ELF-1 (cell line): ENCODE measurements at places on chromosomes 6 and 20.
A peak's percentile ranks its signal among the peaks of the same experiment; 100 is the strongest.

DNA sequence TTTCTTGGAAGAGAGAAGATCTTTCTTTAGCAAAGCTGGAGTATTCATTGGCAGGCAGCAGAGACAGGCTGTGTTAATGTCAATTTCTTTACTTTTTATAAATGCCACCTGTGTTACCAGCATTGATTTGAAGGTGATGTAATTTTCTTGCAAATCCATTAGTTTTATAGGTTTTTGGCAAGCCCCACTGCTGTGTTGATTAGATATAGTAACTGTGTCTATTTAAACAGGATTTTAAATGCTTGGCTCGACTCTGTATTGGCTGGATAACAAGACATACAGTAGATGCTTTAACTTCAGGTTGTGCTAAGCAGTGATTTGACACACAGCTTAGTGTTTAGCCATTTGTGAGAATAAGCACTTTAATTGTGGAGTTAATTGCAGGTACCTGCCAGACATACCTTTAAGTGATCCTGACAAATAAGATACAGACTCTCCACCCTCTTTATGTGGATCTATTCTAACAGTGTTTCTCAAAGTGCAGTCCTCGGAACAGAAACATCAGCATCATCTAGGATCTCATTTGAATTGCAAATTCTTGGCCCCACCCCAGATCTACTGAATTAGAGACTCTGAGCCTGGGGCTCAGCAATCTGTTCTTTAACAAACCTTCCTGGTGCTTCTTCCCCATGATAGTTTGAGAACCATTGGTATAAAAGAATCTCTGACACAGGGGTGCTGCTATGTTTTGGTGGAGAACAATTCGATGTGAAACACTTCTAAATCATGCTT is 397.5 kb downstream of the HDGFL1 start:
- no peak for DNase-seq

DNA sequence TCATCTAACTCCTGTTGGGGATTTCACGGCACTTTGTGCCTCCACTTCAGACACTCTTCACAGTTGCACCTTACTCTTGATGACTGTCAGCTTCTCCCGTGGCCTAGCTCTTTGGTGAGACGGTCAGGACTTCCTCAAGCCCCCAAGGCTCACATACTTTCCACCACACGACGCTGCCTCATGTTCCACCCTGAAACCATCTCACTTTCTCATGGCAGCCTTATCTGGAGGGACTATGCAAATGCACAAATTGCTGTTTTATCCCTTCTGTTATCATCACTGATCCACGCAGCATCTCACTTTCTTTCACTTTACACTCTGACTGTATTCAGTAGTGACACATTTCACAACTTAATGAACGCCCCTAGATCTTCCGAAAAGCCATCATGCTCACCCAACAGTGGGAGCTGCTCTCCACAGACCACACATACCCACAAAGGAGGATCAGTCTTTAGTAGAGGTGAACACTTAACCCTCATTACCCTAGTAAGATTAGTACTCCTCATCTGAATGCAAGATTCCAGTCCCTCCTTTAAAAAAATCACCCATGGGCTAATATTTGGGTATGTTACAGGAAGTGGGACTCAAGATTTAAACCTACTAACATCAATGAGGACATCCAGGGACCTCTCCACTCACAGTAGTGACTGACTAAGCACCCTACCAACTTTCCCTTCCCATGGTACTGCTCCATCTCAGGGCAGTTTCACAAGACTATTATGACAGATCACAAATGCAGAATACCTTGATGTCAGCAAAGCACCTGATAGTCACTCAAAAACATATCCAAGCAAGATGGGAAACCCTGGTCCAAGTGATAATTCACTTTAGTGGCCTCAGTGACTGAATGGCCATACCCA is 35.4 kb downstream of the FYN start:
- no peak for DNase-seq

DNA sequence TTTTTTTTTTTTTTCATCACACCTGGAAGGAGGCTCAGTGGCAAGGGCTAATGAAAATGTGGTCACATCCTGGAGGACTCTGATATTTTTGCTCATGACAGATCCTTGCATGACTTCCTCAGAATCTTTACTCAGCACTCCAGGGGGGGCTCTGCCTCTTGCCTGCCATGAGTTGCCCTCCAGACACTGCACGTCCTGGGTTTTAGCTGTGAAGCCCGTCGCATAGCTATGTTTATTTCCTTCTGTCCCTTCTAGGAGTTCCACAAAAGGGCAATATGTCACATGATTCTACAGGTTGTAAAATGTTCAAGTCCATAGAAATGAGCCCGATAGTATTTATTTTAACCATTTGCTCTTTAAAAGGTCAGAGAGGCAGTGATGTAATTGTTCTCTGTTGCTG is 18.2 kb downstream of the MAS1 start:
- DNase-seq: no peak

DNA sequence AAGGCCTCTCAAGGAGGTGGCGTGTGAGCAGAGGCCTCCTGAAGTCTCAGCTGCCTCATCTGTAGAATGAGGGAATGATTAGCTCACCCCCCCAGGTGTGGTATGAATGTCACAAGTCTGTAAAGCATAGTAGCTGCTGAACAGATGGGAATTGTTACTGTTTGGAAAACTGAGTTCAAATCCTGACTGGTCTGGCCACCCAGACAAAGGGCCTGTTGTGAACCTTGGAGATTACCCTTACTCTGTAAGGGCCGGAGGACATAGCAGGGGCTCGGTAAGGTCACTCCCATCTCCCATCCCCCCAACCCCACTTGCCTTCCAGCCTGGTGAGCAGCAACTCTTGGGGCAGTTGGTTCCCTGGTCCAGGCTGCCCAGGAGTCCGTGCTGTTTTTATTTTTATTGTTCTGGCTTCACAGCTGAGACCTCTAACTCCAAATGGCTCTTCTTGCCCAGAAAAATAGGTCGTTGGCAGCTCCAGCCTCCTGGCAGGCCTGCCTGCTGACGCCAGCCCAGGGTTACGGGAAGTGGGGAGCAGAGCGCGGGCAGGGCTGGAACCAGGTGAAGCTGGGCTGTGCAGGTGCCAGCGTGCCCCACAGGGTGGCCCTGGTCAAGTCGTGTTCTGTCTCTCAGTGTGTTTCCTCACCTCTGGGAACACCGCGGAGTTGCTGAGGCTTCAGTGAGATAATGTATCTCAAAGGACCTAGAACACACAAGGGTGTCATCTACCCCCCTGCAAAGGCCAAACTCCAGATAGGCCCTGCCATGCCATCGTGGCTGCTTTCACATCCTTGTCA is 4.5 kb upstream of the SIRPA start:
- no peak for DNase-seq

DNA sequence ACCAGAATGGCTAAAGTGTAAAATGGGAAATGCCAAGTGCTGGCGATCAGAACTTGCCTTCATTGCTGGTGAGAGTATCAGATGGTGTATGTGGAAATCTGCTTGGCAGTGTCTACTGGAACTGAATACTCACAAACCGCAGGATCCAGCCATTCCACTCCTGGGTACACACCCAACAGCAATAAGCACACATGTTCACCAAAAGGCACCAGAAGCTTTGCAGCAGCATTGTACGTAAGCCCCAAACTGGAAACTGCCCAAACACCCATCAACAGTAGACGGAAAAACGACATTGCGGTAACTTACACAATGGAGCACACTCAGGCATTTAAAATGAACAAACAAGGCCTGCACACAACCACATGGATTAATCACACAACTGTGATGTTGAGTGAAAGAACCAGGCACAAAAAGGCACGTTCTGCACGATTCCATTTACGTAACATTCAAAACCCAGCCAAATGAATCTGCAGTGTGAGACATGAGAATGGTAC is 37.3 kb upstream of the BPIFA2 start:
- no peak for DNase-seq

DNA sequence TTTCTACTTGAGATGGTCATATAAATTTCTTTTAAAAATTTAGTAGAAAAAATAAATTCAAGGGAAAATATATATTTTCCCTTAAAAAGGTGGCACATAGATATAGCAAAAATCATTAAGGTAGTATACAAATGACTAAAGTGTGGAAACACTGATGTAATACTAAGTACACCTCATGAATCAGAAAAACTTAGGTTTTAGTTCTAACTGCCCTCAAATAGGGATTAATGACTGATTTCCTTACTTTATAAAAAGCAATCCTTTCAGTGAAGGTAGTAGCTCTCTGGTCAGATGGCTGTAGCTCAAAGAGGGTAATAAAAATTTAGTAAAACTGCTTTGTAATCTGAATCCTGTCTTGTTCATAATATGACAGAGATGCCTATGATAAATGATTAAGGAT is 63.5 kb downstream of the FYN start:
- DNase-seq: no peak

DNA sequence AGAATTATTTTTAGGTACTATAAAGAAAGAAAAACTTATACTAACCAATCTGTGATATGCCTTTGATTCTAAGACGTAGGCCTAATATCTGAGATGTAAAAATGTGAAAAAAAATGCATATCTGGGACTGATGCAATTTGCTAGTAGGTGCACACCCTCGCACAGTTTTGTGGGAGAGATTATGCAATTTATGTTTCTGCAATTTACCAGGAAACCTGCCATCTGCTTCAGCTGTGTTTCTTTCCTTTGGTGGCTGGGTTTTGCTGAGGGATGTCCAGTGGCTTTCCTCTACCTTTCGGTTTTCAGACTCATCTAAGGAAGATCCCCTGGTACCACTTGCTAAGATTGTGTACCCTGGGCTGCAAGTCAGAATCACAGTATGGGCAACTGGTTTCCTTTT is 186.9 kb downstream of the ZFP64 start:
- no peak for DNase-seq

- peak; percentile 43 for DNase-seq
Measured at GRCh38 chr20:17995967-17996819, 27.4 kb downstream of the MGME1 start.

DNA sequence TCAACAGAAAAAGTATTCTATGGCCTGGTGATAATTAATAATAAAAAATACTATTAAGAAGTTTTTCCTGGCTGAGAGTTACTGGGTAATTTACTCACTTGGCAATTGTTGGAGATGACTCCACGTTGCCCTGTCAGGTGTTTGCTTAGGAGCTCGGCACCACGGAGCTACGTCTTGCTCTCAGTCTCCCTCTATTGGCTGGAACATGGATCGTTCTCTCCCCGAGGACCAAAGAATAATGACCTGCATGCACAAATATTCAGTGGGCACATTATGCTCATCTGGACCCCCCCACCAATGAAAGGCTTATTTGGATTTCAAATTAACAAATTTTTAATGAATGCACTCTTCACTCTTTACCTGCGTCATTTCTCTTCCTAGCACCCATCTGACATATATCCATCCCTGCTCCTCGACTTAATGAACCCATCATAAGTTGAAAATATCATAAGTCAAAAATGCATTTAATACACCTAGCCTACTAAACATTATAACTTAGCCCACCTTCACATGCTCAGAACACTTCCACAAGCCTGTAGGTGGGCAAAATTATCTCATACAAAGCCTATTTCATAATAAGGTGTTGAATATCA is 71.0 kb upstream of the CD83 start:
- peak; percentile 60 for DNase-seq

GRCh38 chr6:130547723-130548122 is 181.9 kb downstream of the TMEM200A start:
- no peak for DNase-seq

DNA sequence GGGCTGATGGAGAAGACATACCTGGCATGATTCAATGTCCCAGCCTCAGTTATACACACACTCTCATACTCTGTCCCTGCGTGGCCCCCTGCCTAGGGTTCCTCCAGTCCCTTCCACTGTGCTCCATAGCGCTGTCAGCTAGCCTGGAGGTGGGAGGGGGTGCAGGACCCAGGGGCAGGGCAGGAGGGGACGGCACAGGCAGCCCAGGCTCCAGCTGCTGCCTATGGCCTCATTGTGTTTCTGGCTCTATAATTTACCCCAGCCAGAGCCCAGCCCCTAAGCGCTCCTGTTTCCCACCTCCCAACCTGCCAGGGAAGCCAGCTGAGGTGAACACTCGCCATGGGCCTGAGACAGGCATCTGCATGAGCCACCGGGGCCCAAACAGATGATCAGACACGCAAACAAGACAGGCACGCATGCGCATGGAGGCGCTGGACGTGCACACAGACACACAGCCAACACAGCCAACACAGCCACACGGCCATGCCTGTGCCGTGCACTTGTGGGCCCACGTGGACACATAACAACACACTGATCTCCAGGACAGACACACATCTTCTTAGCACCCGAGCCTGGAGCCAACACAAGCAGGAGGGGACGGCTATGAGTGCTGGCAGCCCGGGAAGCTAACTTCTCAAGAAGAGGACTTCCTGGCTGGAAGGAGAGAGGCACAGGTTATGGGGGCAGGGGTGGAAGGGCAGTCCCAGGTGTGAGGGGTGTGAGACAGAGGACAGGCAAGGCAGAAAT is 124.9 kb downstream of the GRM4 start:
- DNase-seq: no peak

DNA sequence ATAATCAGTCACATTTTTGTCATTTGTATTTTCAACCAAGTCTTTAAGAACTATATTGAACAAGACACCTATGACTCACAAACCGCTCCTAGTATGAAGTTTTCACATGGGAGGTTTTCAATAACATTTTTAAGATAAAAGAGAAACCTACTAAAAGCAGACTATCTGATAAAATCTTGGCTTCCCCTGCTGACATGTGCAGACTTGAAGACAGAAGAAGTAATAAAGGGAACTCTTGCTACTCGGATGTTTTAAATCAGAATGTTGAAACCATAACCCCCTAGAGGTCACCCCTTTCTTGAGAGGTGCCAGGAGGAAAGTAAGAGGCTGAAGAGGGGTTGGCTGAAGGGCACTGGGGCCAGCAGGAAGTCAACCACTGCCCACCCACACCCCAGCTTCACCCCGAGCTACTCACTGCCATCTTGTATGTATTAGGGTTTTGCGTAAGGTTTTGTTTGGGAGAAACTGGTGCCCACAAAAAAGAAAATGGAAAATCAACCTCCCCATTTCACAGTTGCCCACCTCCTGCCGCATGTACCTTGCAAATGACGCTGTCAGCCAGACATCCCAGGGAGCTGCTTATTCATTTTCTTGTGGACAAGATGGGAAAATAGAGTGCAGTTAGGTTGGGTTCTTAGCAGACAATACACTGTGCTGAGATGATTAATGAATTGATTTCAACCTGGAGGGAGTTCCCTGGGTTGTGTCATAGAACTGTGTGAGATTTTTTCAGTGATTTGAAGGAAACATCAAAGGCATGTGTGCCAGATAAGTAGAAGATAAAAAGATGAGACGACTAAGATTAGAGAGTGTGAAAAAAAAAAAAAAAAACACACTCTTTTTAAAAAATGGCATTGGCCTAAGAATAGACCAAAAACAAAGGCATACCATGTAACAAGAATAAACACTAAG is 83.2 kb upstream of the TAB2 start:
- DNase-seq: no peak
